ENCODE measurements at places on chromosomes 16 and 17.
A peak's percentile ranks its signal among the peaks of the same experiment; 100 is the strongest.

GRCh38 chr17:47286198-47286914 is 32.7 kb downstream of the ITGB3 start:
- peak; percentile 35 for DNase-seq

GRCh38 chr16:25027781-25028180 is 12.6 kb upstream of the ARHGAP17 start:
- DNase-seq = no peak

GRCh38 chr16:86034421-86034919 is 135.5 kb downstream of the IRF8 start:
- DNase-seq = no peak

- DNase-seq = no peak
These were observed 14.7 kb downstream of the PHKB start for GRCh38 chr16:47475786-47476185.

GRCh38 chr16:75710344-75710743 is 9.1 kb upstream of the DUXB start:
- DNase-seq = no peak

DNA sequence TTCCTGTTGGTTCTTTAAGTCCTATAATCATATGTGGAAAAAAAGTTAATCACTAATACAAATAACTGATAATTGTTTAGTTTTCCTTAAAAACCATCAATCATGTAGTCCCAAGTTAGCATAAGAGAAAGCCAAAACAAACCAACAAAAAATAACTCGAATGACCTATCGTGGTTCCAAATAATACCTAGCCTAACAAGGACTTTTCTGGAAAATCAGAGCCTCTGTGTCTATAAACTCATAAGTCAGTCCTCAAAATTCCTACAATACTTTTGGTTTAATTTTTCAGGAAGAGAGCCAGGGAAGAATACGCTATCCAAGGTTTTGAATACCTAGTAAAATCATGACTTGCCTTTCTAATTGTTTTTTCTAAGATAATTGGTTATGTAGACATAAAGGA is 975.3 kb upstream of the SOX9 start:
- DNase-seq = no peak

All from fibroblast of skin of left quadriceps (primary cell).